ENCODE measurements at places on chromosomes 13 and 19.

- DNase-seq, result no peak
Measured at GRCh38 chr13:103451656-103452055, 385.4 kb upstream of the SLC10A2 start.

- no peak for DNase-seq
Measured at GRCh38 chr19:48398102-48398374, 4.6 kb downstream of the GRIN2D start.

- no peak for DNase-seq
Measured at GRCh38 chr13:98174307-98174706, 2.8 kb downstream of the RNF113B start.

DNA sequence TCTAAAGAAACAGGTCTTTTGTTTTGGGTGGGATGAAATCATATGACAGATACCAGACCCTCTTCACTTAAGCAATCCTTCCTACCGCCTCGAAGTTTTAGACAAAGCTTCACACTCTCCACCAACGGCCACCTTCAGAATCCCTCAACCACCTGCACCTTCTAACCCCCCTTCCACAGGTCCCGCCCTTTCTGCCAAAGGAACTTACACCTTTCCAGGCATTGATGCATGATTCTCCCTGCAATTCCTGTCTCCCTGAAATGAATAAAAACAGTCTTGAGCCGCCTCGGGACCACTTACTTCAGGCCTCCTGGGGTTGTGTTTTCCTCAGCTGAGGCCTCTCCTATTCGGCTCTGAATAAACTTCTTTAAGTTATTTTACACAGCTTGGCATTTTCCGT lies 859 bp downstream of the ZNF433 start:
- DNase-seq, result no peak

DNA sequence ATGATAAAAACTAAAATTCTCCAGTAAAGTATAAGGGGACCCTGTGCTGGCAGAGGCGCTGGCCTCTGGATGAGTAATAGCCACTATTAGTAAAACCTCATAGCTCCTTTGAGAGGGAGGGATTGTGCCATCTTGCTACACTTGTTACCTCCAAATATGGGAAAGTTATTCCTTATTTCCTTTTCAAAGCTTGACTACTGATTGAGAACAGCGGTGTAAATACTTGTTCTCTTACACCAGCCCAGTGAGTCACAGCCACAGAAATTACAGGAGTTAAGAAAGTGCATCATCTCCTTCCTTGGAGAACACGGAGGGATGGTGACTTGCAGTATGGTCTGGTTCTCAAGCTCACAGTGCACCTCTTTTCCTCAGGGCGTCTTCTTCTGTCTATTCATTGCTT lies 379.0 kb downstream of the EFNB2 start:
- DNase-seq, result no peak

DNA sequence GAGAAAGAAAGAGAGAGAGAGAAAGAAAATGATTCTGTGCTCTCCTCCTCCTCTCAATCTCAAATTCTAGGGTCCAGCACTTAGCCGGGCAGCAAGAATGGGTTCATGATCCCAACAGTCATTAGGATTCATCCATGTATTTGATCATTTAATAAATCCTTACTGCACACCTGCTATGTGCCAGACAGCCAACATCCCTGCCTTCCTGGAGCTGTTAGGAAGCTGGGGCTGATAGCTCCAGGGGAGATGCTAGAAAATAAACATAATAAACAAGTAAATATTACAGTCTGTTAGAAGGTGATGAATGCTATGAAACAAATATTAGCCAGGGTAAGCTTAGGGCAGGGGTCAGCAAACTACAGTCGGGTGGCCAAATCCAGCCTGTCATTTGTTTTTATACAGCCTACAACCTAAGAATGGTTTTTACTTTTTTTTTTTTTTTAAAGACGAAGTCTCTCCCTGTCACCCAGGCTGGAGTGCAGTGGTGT lies 9.9 kb upstream of the ACP7 start:
- no peak for DNase-seq
